Left ventricle myocardium inferior (tissue), 1 donor: ENCODE measurements at places on chromosomes 1 and 21.
A peak's percentile ranks its signal among the peaks of the same experiment; 100 is the strongest.

GRCh38 chr1:175540896-175541645 lies 202.3 kb downstream of the TNR start:
- DNase-seq = no peak

DNA sequence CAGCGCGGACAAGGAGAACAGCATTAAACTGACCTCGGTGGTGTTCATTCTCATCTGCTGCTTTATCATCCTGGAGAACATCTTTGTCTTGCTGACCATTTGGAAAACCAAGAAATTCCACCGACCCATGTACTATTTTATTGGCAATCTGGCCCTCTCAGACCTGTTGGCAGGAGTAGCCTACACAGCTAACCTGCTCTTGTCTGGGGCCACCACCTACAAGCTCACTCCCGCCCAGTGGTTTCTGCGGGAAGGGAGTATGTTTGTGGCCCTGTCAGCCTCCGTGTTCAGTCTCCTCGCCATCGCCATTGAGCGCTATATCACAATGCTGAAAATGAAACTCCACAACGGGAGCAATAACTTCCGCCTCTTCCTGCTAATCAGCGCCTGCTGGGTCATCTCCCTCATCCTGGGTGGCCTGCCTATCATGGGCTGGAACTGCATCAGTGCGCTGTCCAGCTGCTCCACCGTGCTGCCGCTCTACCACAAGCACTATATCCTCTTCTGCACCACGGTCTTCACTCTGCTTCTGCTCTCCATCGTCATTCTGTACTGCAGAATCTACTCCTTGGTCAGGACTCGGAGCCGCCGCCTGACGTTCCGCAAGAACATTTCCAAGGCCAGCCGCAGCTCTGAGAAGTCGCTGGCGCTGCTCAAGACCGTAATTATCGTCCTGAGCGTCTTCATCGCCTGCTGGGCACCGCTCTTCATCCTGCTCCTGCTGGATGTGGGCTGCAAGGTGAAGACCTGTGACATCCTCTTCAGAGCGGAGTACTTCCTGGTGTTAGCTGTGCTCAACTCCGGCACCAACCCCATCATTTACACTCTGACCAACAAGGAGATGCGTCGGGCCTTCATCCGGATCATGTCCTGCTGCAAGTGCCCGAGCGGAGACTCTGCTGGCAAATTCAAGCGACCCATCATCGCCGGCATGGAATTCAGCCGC lies 2.5 kb downstream of the S1PR1 start:
- DNase-seq = no peak

GRCh38 chr21:31283025-31283424 lies 61.0 kb downstream of the TIAM1 start:
- DNase-seq = no peak

DNA sequence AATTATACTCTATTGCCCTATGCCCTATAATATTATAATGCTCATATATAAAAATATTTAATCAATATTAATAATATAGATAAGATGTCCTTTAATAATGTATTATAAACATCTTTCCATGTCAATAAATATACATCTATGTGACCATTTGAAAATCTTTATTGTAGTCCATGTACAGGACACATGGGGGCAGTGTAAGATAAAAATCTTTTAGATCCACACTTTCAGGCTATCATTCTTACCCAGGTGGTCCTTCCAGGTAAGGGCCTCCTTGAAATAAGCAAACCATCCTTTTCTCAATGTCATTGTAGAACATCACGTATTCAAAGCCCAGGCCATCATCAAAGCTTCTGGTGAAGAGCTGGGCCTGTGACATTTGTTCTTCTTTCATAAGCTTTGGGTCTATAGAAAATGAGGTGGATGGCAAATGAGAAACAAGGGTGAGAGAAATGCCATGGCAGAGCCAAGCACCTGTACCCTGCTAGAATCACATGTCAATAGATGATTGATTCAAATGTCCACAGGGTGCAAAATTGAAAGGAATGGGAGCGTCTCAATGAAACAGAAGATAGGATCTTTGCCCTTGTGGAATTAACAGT lies 20.2 kb downstream of the THEM4 start:
- no peak for DNase-seq

DNA sequence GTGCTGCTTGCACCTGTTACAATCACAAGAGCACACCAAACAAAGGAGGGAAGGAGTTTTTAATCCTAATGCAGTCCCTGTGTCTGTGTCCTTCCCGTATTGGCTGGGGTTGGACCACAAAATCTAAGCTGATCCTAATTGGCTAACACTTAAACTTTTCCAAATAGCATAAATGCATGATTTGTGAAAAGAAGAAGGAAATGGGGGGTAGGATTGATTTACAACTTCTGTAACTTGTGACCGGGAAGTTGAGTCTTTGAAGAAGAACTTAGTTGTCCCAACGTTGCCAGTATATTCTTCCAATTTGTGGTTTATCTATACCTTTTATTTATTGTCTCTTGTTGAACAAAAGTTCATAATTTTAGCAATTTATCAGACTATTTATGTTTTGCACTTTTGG lies 11.8 kb upstream of the IPP start:
- DNase-seq = no peak

DNA sequence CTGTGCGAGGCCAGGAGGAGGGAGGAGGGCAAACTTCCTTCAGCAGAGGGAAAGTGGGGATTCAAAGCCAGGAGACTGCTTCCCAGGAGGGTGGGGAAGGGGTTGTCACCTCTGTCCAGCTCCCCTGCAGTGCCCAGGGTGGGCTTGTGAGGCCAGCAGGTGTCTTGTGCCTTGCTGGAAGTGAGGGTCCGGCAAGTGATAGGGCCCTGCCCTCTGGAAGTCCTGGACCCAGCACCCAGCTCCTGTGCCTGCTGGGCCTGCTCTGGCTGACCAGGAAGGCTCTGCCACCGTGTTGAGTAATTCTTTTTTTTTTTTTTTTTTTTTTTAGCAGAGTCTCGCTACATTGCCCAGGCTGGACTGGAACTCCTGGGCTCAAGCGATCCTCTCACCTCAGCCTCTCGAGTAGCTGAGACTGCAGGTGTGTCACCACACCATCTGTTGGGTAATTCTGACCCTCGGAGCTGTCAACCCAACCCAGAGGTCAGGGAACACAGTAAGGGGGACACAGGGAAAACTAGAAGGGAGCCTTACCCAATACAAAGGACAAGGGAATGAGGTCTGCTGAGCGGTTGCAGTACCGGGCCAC lies 1.0 kb downstream of the BEST4 start:
- DNase-seq = no peak

- no peak for DNase-seq
Observed at GRCh38 chr1:58312461-58312860, 234.1 kb downstream of the OMA1 start.

DNA sequence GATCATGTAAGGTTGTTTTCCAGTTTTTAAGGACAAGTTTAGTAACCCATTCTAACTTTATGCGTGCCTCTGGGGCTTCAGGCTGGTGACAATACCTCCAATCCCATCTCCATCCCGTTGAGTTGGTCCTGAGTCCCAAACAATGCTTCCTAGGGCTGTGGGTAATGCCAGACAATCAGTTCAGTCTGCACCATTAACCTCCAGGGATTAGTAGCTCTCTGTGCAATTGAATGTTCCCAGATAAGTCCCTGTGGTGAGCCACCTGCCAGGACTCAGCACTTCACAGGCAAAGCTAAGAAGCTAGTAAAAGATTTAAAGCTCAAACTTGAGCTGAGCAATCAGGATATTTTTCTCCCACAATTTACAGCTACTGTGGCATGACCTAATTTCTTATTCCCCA lies 462.2 kb upstream of the PTBP2 start:
- DNase-seq = no peak

GRCh38 chr1:234478152-234478480 lies 863 bp downstream of the TARBP1 start:
- DNase-seq = no peak

GRCh38 chr1:165367375-165367993 lies 11.0 kb upstream of the LMX1A start:
- peak; percentile 80 for DNase-seq

DNA sequence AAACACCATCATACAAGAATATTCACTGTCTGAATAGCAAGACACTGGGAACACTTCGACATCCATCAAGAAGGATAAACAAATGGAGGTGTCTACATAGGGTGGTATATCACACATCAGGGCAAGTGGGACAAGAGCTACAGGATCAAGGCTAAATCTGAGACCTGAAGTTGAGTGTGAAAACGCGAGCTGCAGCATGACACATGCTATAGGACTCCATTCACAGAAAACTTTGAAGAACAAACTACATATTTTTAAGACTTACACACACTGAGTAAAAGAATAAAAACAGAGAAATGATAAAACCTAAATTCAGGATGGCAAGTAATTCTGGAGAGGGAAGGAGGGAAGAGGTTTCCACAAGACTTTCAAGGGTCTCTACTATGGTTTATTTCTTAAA lies 2.1 kb downstream of the TTC39A start:
- DNase-seq = no peak

GRCh38 chr1:183388735-183389134 lies 29.4 kb downstream of the NMNAT2 start:
- DNase-seq = no peak

- no peak for DNase-seq
Observed at GRCh38 chr1:148264374-148265276, 112.5 kb upstream of the NBPF11 start.

DNA sequence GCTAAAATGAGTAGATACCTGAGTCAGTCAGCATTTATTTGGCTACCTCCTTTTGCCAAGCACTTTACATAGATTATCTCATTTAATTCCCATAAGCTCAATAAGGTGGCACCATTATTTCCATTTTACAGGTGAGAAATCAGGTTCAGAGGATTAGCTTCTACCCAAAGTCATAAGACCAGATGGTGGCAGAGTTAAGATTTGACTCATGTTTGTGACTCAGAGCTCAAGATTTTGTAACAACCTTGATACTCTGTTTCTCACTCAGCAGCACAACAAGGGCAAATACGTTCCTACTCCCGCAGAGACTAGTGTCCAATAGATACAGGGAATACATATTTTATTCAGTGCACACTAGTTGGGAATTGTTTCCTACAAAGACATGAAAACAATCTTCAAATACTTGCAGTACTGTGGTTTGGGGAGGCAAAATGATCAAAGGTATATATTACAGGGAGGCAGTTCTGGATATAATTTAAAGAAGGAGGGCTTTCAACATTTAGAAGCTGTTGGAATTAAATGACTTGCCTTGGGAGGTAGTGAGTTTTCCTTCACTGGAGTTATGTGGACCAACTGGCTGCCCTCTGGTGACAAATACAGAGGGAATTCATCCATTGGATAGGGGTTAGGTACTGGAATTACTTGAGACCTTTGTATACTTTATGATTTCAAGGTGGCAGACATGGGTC lies 3.6 kb downstream of the LEPR start:
- no peak for DNase-seq

DNA sequence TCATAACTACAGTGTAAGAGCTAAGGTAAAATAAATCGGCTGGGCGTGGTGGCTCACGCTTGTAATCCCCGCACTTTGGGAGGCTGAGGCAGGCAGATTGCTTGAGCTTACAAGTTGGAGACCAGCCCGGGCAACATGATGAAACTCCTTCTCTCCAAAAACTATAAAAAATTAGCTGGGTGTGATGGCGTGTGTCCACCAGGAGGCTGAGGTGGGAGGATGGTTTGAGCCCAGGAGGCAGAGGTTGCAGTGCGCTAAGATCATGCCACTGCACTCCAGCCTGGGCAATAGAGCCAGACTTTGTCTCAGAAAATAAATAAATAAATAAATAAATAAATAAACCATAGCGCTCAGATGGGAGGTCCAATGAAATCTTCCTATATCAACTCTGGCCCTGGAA lies 16.7 kb upstream of the FAM110D start:
- DNase-seq = no peak

- no peak for DNase-seq
Observed at GRCh38 chr1:182718311-182718710, 33.9 kb upstream of the RGS8 start.

DNA sequence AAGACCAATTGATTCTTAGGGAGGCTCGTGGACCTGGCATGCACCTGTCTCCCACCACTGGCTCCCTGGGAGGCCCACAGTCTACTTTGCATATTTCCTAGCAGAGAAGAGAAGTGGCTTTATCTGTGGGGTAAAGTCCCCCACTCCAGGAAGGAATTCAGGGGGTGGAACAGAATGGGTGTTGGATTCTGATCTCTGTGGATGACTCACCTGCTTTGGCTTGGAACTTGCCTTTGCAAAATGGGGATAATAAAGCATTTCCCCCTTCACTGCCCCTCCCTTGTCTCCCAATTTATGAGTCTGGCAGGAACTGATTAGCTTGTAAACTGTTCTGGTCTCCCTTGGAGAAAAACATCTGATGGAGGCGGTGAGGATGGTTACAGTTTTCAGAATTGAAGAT lies 21.2 kb upstream of the OTUD3 start:
- DNase-seq = no peak

DNA sequence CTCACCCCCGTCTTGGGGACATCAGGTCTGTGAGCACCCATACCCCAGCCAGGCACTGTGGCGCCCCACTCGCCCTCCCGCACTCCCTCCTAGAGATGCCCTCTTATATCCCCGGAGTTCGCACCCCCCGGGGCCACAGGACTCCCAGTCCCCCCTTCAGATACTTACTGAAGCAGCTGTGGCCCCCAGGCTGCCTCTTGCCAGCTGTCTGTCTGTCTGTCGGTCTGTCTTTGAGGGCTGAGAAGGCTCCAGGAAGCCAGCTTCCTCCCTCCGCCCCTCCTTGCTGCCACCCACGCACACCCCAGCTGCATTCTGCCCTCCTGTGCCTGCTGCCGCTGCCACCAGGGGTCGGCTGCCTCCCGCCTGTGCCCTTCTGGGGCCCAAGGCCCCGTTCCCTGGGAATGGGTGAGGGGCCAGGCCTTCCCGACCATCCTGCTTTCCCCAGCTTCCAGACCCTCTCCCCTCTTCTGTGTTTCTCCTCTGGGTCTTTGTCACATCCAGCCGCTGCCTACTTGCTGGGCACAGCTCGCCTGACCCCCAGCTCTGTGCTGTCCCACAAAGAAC lies at the start of gene PTPN7:
Gene PTPN7 (minus strand): TSS at position 226 of the 564 bp plus-strand sequence. CDS start 1,200 bp downstream, outside the sequence.
- no peak for DNase-seq

DNA sequence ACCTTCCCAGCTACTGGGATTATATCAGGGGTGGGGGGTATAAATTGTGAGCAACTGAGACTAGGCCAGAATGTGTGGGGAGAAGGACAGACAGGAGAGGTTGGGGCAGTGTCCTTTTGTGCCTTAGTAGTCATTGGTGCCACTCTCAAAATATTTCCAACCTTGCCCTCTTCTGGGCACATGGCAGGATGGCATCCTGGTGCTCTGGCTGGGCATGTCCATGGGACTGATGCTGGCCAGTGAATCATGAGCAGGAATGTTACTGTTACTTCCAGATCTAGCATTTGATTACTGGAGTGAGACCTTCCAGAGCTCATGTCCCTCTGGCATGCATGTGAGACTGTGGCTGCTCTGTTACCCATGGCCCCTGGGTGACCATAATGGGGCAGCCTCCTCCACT lies 151.2 kb downstream of the MATN1 start:
- no peak for DNase-seq

GRCh38 chr1:93905734-93906133 lies 3.5 kb downstream of the GCLM start:
- DNase-seq = no peak

- DNase-seq = no peak
Observed at GRCh38 chr1:40593449-40594186, 62.2 kb downstream of the ZNF684 start.

- no peak for DNase-seq
Observed at GRCh38 chr1:2310332-2311183, 80.8 kb downstream of the MORN1 start.

- no peak for DNase-seq
Observed at GRCh38 chr21:39029900-39030884, 153.1 kb downstream of the PSMG1 start.

- DNase-seq = no peak
Observed at GRCh38 chr1:59195151-59195550, 101.7 kb upstream of the FGGY start.

GRCh38 chr1:233281711-233282581 lies 13.6 kb downstream of the PCNX2 start:
- DNase-seq = no peak
